DMS 273 treated with DMSO at 0.1 percent for 48 hours (cell line): ENCODE measurements at places on chromosomes 1 and 21.

DNA sequence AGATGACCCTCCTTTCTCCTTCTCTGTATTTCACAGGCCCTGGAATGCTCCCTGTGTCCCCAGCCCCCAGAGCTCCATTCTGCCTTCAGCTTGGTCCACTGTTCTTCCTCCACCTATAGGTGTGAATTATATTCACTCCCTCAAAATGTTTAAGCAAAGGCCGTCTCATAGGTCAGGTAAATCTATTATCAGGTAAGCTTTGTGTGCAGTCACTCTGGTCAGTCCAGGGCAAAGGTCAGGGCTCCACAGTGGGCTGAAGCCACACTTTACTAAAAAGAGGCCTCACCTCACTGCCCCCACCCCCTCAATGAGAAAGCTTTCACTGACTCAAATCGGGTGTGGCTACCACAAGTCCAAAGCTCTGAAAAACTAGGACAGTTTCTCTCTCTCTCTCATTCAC, 65.9 kb downstream of the DNTTIP2 start:
- no peak for DNase-seq

GRCh38 chr21:37866027-37866426, 50.2 kb downstream of the KCNJ6 start:
- no peak for DNase-seq

- no peak for DNase-seq
These were observed 78.9 kb downstream of the RHOU start for GRCh38 chr1:228814176-228814575.

GRCh38 chr21:41833497-41834115, 45.5 kb downstream of the PRDM15 start:
- no peak for DNase-seq

DNA sequence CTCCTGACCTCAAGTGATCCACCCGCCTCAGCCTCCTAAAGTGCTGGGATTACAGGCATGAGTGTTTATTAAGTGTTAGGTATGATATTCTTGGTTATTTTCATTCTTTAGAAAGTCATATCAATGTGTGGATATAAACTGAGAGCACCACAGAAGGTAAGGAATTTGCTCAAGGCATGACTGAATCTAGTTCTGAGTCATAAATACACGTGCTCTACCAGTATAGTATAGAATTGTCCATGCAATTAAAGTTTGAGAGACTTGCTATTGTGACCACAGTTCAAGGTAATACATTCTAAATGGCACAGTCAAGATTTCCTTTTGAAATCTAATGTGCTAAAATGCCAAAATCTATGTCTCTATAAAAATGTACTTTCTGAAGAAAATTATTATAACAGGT, 401.1 kb upstream of the CHRM3 start:
- DNase-seq = no peak

GRCh38 chr1:29322861-29323585, 86.7 kb downstream of the PTPRU start:
- peak; percentile 30 for DNase-seq

GRCh38 chr21:38986806-38987632, 181.3 kb downstream of the ETS2 start:
- DNase-seq = no peak

- no peak for DNase-seq
These were observed 15.8 kb downstream of the MYOM3 start for GRCh38 chr1:24096009-24096738.

DNA sequence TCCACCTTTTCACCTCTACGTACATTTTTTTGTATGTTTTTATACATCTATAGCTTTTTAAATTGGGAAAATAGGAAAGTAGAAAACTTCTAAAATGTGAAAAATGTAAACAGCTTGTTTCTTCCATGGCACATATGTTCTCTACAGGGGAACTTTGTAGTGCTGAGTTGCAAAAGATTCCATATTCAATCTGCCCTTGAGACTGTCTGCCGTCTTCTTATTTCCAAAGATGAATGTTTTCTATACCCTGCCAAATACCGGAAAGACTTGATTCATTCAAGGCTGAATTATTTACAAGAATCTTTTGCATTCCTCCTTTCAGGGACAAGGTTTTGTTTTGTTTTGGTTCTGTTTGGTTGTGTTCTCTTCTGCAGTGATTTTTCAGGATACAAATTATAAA, 1334.5 kb upstream of the ADGRL4 start:
- no peak for DNase-seq

DNA sequence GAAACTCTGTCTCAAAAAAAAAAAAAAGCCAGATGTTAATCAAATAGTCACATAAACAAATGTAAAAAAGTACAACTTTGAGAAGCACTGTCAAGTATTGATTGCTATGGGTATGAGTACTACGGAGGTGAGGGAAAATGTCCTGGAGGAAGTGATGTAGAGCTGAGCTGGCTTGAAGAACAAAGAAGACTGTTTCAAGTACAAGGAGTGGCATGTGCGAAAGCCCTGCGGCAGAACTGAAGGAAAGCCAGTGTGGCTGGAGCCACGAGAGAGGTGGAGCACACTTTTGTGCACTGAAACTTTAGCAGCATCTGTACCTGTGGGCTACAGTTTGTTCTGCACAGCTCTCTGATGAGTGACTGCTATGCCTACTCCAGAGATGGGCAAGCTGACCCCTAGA, 5.4 kb upstream of the RPS6KA1 start:
- no peak for DNase-seq

- no peak for DNase-seq
These were observed 4.2 kb upstream of the C1orf159 start for GRCh38 chr1:1120096-1120495.

- DNase-seq = no peak
These were observed 102.2 kb downstream of the CASZ1 start for GRCh38 chr1:10694274-10694632.

- DNase-seq = no peak
These were observed 120.6 kb downstream of the SPSB1 start for GRCh38 chr1:9413071-9413876.

DNA sequence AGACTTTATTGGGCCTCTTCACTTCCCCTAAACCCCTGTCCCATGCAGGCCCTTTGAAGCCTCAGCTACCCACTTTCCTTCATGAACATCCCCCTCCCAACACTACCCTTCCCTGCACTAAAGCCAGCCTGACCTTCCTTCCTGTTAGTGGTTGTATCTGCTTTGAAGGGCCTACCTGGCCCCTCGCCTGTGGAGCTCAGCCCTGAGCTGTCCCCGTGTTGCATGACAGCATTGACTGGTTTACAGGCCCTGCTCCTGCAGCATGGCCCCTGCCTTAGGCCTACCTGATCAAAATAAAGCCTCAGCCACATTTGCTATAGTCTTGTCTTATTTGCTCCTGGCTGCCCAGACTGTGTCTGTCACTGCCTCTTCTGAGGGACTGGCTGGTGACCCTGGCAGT, 5.5 kb downstream of the GSTM4 start:
- no peak for DNase-seq

- no peak for DNase-seq
These were observed 7.9 kb upstream of the BACE2 start for GRCh38 chr21:41160036-41160435.

GRCh38 chr1:17201201-17202021, 3.5 kb upstream of the PADI1 start:
- no peak for DNase-seq

DNA sequence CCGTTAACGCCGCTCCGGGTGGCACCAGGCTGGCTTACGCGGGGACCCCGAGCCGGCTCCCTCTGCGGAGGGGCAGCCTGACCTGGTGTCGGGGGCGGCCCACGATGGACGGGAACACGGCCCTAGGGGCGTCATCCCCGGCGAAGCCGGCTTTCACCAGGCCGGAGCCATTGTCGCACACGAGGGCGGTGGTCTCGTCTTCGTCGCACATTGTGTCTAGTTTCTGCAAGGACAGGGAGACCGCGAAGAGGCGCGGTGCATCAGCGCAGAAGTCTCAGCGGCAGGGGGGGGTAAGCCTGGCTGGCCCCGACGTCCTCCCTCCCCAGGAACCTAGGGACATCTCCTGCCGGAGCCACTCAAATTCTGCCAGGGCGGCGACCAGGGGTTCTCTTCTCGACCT, 989 bp downstream of the ACTA1 start:
- no peak for DNase-seq

GRCh38 chr1:40140211-40140973, 20.8 kb upstream of the RLF start:
- no peak for DNase-seq

GRCh38 chr1:157798211-157798610, 21.3 kb upstream of the FCRL2 start:
- no peak for DNase-seq

- no peak for DNase-seq
These were observed 8.8 kb upstream of the CDCP2 start for GRCh38 chr1:54161495-54162168.

- DNase-seq = no peak
These were observed 18.9 kb downstream of the FGGY start for GRCh38 chr1:59315529-59316463.

DNA sequence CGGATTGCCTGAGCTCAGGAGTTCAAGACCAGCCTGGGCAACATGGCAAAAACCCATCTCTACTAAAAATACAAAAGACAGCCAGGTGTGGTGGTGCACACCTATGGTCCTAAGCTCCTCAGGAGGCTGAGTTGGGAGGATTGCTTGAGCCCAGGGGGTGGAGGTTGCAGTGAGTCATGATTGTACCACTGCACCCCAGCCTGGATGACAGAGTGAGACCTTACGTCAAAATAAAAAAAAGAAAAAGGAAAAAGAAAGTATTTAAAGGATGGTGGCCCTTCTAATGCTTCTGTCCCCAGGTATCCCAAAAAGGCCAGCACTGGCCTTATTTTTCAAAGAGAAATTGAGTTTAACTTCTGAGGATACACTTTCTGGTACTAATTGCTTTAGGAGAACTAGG, 1.7 kb downstream of the IKBKE start:
- no peak for DNase-seq

DNA sequence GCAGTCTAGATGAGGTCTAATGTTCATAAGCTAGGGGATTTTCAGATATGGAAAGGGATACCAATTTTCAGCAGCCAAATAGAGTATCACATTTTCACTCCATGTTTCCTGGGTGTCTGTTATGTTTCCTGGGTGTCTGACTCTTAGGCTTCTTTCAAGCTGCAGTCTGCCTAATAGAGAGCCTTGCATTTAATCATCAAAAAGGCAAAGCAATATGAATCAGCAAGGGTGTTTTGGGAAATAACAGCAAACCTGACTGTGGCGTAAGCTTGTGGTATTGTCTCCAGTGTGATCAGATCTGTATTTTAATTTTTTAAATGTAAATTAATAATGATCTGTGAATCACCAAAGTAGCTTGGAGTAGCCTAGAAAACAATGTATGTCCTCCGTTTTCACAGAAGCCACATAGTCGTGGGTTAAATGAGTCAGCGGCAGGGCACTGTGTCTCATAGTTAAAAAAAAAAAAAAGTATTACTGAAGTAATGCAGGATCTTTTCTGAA, 10.4 kb downstream of the LGALS8 start:
- DNase-seq = no peak
